Activated effector memory CD4-positive, alpha-beta T cell treated with anti-CD3 and anti-CD28 coated beads, Interleukin-2, amount 50 U/mL, for 16 hours (primary cell): ENCODE measurements at places on chromosomes 1 and 21.

GRCh38 chr1:223129229-223129901 lies 13.7 kb downstream of the TLR5 start:
- peak; percentile 86 for DNase-seq

- DNase-seq, result no peak
Observed at GRCh38 chr1:113881661-113882060, 5.7 kb downstream of the BCL2L15 start.

- no peak for DNase-seq
Observed at GRCh38 chr1:17743008-17743647, 12.0 kb upstream of the ACTL8 start.

GRCh38 chr1:103497404-103497803 lies 28.1 kb upstream of the RNPC3 start:
- DNase-seq, result no peak

- peak; percentile 80 for DNase-seq
Observed at GRCh38 chr1:150613061-150613920, 16.1 kb downstream of the ENSA start.

DNA sequence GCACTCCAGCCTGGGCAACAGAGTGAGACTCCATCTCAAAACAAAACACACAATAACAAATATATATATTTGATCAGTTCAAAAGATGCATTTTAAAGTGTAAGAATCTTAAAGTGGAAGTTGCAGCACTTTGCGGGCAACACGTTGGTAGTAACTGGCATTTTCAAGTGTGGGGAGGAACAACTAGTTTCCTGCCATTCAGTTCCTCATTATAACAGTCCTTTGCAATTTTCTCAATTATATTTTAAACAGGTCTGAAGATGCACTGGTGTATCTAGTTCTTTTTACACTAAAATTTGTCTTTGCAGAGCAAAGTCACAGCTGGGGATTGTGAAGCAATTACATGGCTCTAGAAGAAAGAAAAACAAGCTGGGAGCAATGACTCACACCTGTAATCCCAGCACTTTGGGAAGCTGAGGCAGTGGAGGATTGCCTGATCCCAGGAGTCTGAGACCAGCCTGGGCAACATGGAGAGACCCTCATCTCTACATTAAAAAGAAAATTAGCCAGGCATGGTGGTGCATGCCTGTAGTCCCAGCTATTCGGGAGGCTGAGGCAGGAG lies 25.3 kb downstream of the RRAGC start:
- DNase-seq, result no peak

DNA sequence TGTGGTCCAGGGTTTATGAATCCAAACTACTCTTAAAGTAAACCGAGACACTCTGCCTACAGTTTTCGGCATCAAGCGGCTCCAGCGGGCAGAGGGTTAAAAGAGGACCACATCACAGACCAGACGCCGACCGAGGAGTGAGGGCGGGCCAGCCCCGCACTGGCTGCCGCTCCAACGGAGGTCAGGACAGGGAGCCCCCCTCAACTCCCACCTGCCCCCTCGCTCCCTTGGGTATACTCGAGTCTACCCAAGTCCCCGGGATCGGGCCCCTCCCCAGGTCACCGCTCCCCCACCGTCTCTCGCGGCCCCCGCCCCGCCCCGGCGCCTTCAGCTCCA lies 312 bp downstream of the ARNT start:
- no peak for DNase-seq

GRCh38 chr21:43767984-43768867 lies 7.9 kb downstream of the CSTB start:
- no peak for DNase-seq

DNA sequence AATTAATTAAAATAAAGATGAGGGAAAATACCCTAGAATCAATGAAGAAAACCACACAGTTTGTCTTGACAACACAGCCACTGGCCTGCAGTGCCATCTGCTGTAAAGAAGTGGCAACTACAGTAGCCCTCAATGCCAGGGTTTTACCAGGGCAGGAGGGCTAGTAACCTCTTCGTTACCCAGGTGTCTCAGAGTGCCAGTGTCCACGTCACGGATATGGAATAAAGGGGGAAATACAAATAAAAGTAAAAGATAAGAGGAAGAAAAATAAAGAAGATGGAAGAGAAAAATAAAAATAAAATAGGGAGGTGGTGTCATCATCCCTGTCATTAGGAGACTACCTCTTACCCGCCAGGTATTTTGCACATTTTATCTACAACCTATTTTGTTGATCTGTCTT lies 14.2 kb upstream of the SLC44A3 start:
- DNase-seq, result peak; percentile 74

DNA sequence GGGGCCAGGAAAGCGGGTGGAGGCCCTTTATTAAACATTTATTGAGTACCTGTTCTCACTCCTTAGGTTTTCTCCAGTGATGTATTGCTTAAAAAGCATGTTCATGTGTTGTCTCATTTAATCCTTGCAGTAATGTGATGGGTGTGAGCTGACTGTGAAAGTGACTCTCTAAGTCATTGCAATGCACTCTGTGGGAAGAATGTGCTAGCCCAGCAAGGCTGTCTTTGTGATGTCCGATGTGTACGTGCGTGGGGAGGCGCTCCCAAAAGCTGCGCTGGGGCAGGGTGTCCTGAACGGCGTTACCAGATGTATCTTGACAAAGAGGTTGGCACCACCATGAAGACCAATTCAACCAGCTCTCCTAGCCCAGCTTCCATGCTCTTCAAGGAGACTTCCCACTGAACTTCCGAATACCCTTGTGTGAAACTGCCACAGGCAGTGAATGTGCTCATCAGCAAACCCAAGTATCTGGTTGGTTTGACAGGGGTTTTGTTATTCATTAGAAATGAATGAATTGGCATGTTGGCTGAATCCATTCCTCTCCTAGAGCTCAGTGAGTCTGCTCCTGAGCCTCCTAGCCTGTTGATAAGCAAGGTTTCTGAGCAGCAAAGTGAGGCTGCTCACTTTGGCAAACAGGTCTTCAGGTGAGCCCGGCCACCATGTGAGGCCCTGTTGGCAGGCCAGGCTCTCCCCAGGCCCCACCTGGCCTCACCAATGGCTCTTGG lies 28.0 kb downstream of the NUAK2 start:
- no peak for DNase-seq

GRCh38 chr21:46038341-46038829 lies 56.8 kb downstream of the COL6A1 start:
- DNase-seq, result no peak

DNA sequence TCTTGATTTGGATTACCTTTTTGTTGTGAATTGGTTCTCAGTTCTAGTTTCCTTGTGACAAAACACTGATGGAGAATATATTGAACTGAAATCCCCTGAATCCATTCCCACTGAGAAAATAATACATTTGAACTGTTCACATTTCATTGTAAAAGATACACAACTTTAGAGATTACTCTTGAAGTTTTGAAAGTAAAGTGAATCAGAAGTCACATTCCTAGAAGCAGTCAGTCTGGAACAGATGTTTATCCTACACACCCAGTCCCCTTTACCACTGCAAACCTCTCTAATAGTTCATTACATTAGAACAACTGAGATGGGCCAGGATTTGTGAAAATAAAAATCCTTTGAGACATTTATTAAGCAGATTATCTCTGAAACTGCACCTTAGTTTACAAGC lies 3.4 kb downstream of the RERE start:
- DNase-seq, result no peak

DNA sequence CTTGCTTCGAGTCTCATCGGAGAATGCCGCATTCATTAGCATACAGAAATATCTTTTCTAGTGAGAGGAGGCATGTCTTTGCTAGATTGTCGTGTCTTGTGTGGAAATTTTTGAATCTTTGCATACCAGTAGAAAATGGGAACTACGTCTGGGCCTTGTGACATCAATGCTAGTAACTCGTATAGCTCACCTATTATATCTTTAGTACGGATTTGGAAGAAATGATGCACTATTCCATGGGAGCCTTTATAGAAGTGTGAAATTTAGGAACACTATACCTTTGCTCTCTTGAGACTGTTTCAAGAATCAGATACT lies 835 bp downstream of the UHMK1 start:
- DNase-seq, result no peak

GRCh38 chr1:187338762-187339412 lies 510.1 kb downstream of the PLA2G4A start:
- no peak for DNase-seq

GRCh38 chr1:212607206-212607912 lies 1.2 kb upstream of the ATF3 start:
- peak; percentile 71 for DNase-seq

GRCh38 chr1:85360730-85361493 lies 84.5 kb upstream of the BCL10 start:
- DNase-seq, result no peak

DNA sequence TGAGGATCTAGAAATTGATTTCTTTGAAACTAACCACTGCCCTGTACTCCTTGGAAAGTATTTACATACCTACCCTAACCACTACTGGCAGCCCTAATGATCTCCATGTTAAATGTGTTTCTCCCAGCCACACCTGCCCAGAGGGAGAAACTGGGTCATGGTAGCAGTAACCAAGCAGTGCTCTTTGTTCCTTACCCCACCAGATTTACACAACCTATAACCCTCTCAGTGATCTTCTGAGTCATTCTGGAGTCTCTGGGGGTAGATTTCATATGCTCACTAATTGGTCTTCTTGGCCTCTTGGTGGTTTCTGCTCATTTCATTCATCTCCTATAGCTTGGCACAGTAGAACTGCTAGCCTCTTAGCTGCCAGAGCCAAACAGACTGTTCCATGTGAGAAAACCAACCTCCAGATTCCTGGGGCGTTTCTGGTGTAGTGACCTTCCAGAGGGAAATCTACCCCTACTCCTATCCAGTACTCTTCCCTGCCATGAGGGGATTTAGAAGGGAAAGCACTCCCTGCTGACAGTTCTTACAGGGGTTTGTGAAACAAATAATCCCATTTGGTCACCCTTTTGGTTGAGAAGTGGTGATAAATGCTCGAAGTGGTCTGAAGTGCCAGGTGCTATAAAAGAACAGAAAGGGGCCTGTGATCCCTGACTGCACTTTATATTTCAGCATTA lies 36.2 kb upstream of the LRIG2 start:
- DNase-seq, result no peak

- DNase-seq, result no peak
Observed at GRCh38 chr1:187092104-187092503, 263.4 kb downstream of the PLA2G4A start.

DNA sequence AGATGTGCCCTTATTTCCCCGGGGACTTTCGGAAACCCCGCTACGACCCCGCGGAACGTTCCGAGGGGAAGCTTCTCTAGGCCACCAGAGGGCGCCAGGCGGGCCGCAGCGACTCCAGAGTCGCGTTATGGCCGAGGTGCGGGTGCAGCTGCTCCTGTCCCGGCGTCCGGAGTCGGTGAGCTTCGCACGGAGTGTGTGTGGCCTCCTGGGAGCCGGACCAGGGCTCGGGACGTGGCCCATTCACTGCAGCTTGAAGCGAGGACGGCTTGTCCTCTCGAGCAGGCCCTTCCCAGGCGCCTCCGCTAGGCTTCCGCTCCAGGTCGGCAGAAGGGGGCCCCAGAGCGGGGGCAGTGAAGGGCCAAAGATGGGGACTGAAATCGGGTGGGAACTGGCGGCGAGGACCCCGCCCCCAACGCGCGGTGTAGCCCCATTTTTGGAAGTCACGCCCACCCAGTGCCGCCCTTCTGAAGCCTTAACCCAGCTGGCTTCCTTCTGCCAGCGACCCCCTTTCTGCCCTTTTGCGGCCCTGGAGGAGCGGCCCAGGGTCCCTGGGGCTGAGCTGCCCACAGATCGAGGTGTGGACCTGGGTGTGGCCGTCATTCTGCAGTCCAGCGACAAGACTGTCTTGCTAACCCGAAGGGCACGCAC lies at the start of gene NUDT17:
Gene NUDT17 (plus strand): TSS at position 117 of the 648 bp plus-strand sequence. CDS start 11 bp downstream, at position 128.
- peak; percentile 91 for DNase-seq

DNA sequence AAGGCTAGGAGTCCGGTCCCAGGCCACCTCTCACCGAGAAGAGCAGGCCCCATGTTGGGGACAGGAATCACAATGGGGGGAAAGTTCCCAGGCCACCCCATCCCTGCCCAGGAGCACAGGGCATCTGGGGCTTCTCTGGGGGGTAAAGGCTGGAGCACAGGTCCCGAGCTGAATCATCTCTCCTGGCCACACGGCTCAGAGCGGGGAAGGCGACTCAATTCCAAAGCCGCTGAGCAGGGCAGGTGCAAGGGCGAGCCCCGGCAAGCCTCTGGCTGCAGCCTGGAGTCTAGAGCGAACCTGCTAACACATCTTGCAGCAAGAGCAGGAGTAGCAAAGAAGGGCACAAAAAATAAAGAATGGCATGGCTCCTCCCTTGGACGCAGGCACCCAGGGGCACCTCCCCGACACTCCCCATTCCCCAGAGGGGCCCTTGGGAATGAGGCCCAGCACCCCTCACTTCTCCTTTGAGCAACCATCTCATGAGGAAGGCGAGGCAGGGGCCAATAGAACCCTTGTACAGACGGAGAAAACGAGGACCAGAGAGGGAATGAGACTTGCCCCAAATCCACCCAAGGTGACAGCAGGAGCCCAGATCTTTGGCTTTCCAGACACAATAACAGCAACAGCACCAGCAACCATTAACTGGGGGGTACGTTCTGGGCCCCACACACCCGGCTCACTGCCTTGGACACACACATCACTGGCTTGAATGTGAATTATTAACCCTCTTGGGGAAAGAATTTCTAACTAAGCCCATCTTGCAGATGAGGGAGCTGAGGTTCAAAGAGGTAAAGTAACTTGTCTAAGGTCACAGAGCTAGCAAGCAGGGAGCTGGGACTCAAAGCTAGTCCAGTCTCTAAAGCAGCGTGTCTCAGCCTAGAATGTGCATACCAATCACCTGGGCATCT lies 20.7 kb upstream of the ALDH4A1 start:
- no peak for DNase-seq

- DNase-seq, result no peak
Observed at GRCh38 chr1:7094086-7094485, 308.8 kb downstream of the CAMTA1 start.

DNA sequence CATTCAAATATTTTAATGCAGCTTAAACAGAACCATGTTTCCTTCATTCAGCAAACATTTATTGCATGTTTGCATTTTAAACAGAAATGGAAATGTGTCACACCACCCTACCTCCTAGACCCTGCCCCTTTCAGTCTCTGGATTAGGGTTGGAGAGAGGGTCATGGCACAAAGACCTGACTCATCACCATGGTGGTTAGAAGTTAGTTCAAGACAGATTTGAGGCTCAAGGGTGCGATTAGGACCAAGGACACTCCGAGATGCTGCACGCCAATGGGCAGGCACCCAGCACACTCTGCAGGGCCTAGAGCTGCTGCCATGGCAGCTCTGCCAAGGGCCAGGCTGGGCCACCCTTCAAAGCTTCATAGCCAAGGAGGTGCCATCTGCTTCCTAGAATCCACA lies 86.9 kb downstream of the NAV1 start:
- no peak for DNase-seq

- no peak for DNase-seq
Observed at GRCh38 chr1:165481820-165482532, 37.0 kb upstream of the RXRG start.

- no peak for DNase-seq
Observed at GRCh38 chr1:107378866-107379265, 238.0 kb downstream of the NTNG1 start.

DNA sequence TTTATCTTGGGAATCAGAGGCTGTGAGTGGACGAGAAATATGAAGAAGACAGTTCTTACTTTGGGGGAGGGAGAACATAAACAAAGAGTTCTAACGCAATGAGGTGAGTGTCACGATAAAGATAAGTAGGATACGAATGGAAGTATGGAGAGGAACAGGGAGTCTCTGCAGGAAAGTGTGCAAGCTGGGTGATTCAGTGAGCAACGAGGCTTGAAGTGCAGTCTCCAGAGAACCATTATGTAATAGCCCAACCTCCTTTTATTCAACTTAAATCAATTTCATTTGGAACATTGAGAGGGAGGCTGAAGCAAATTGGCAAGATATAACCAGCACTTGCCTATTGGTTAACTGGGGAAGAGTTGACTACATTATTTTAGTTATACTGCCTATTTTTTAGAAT lies 99.3 kb upstream of the PLD5 start:
- no peak for DNase-seq

- DNase-seq, result no peak
Observed at GRCh38 chr1:234707641-234708040, 97.7 kb upstream of the IRF2BP2 start.
